ENCODE measurements at places on chromosomes 16 and 17. TPM values are rescaled to one million over a fixed set of nuclear protein-coding genes. Genes with fewer than 3 reads are reported as not detected.

GRCh38 chr17:59492091-59492451, 73.3 kb upstream of the DHX40 start:
- no peak for DNase-seq

DNA sequence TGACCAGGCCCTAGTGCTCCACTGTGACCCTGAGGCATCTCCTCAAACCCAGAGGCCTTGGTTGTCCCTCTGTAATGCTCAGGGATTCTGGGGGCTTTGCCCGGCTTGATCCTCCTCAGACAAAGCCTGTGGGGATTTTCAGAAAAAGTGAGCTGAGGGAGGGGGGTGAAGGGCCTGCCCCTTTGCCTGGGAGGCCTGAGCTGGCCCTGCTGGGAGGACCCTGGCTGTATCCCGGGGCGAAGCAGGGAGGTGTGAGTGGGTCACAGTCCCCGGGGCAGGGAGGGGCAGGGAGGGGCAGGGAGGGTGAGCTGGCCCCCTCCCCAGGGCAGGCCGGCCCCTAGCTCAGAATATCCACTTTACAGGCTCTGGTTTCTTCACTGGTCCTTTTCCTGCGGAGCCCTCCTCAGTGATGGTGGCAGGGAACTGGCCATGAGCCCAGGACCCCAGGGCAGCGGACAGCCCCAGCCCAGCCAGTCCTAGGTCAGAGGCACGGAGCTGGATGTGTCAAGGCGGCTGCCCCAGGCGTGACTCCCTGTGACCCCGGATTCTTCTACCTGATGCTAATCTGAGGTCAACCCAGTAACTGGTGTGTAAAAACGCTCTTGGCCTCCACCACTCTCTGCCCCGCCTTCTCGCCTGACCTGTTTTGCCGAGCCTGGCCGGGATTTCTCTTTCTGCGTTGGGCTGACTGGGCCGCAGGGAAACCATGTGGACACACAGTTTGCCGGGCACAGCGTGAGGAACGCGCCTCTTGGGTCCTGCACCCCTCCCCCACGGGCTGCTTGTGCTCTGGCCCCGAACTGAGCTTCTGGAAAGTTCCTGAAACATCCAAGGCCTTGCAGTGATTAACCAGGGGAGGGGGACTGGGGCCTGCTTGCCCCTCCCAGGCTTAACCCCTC, 5.8 kb upstream of the FASN start:
- no peak for DNase-seq

- DNase-seq = no peak
Observed at GRCh38 chr16:17784073-17784472, 313.3 kb upstream of the XYLT1 start.

- no peak for DNase-seq
Observed at GRCh38 chr17:83091257-83092141, 12.1 kb downstream of the METRNL start.

GRCh38 chr16:68147444-68147843, 62.3 kb downstream of the NFATC3 start:
- no peak for DNase-seq

The HBM gene
- total RNA-seq = not detected

The NPTX1 gene
- 1.2 TPM for total RNA-seq

- peak; percentile 14 for DNase-seq
Observed at GRCh38 chr16:68395167-68395786, 53.0 kb downstream of the SMPD3 start.

The PIK3R5 gene
- 30.2 TPM for total RNA-seq

- DNase-seq = no peak
Observed at GRCh38 chr16:57426356-57426755, 20.8 kb downstream of the CIAPIN1 start.
